ENCODE measurements at places on chromosomes 1 and 21.
A peak's percentile ranks its signal among the peaks of the same experiment; 100 is the strongest.

GRCh38 chr1:42684139-42684538, 1.9 kb downstream of the YBX1 start:
- no peak for DNase-seq

DNA sequence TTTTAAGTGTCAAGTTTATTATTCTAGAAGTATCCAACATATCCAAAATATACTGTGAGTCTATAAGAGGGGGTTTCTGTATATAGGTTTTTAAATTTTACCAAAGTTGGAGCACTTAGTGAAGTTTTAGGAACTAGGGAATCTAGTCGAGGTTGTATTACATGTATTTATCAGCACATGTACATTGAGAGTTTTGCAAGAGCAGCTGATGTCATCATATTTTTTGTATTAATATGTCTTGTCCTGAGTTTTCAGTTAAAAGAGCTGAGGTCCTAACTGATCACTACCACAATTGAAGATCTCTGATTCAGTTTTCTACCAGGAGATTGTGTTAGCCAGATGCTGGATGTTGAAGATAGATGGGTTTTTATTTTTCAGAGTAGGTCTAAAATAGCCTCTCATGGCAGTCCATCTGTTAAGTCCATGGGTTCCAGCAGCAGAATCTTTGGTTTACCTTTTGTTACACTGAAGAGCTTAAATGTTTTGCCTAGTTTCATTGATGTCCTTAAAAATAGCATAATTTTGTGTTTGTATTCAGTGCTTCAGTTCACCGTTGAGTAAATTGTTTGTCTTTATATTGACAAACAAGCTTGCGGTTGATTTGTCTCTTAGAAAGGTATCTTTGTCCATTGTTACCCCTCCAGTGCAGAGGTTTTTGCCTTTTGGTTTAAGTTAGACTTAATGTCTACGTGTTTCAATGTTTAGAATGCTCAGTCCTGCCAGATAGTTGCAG, 16.0 kb downstream of the YBX1 start:
- DNase-seq = no peak

GRCh38 chr1:184734980-184735379, 19.7 kb downstream of the EDEM3 start:
- DNase-seq = no peak

- DNase-seq = no peak
Measured at GRCh38 chr1:236016782-236017400, 48.0 kb downstream of the NID1 start.

GRCh38 chr1:156608981-156609380, 7.7 kb upstream of the GPATCH4 start:
- DNase-seq = peak; percentile 55

DNA sequence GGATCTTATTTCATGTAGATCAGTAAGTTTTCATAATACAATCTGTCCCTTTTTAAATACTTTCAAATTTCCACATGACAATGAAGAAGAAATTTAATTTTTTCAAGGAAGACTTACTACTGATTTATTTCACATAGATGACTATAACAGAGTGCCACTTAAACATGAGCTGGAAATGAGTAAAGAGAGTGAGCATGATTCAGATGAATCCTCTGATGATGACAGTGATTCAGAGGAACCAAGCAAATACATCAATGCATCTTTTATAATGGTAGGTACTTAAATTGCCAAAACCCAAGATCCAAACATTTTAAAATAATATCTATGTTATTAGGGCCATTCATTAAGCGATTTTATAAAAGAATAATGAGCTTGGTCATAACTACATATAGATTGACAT, 110.4 kb downstream of the PTPRC start:
- DNase-seq = no peak

GRCh38 chr1:58789322-58789856, 5.5 kb upstream of the JUN start:
- DNase-seq = no peak
